Right lobe of liver (tissue), 6 donors: ENCODE measurements at places on chromosomes 1 and 21. TPM values are rescaled to one million over a fixed set of nuclear protein-coding genes. Genes with fewer than 3 reads are reported as not detected.

DNA sequence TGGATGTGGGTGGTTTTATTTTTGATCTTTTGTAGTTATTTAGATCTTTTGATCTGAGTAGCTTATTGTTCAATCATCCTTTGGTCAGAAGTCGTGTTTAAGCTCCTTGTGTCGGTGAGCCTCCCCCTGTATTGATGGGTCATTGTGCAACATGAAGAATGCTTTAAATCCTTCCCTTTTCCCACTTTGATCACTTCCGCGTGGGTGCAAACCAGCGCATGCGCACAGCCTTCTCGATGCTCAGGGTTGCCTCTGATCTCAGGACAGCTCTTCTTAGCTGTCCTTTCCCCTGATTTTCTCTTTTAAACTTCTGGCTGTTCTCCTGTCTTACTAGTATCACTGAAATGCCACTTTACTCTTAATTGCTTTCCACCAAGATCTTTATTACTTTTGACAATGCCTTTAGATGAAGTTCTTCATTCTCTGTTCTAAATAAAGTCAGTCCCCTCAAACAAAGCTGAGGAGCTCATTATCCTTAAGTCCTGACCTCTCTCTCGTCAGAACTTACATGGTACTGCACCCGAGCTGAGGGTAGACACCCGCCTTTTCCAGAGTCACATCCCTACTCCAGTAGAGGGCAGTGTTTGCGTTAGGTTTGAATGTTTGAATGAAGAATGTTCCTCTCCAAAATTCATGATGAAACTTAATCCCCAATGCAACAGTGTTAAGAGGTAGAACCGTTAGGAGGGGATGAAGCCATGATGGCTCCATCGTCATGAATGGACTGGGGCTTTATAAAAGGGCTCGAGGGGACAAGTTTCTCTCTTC lies 547.9 kb upstream of the TMPRSS15 start:
- DNase-seq: no peak

DNA sequence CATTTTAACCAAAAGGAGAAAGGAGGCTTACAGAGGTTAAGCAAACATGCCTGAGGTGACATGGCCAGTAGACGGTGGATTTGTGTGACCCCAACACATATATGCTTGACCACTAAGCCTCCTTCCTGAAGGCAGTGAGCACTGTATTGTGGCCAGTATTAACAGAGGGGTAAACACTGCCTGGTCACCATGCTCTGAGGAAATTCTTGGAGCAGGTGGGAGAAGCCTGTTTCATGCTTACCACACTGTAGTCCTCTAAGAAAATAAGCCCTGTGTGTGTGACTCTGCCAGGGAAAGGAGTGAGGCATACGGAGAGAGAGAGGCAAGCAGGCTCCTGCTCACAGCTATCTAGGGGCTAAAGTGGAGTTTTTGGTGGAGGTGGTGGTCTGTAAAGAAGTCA lies 102.7 kb downstream of the KCND3 start:
- no peak for DNase-seq

DNA sequence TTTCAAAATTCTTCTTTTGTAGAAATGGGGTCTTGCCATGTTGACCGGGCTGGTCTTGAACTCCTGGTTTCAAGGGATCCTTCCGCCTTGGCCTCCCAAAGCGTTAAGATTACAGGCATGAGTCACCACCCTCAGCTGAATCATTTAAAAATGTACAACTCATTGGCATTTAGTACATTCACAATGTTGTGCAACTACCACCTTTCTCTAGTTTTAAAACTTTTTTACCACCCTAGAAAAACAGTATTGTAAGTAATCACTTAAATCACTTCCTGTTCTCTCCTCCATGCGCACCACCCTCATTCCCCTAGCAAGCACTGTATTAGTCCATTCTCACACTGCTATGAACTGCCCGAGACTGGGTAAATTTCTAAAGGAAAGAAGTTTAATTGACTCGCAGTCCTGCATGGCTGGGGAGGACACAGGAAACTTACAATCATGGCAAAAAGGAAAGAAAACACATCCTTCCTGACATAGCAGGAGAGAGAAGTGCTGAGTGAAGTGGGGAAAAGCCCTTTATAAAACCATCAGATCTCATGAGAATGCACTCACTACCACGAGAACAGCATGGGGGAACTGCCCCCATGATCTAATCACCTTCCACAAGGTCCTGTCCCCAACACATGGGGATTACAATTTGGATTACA lies 14.4 kb upstream of the THEM5 start:
- DNase-seq: no peak

GRCh38 chr1:202589190-202589930 lies 120.9 kb downstream of the SYT2 start:
- peak; percentile 57 for DNase-seq

- DNase-seq: no peak
Measured at GRCh38 chr1:150525348-150525747, 9.8 kb downstream of the FALEC start.

DNA sequence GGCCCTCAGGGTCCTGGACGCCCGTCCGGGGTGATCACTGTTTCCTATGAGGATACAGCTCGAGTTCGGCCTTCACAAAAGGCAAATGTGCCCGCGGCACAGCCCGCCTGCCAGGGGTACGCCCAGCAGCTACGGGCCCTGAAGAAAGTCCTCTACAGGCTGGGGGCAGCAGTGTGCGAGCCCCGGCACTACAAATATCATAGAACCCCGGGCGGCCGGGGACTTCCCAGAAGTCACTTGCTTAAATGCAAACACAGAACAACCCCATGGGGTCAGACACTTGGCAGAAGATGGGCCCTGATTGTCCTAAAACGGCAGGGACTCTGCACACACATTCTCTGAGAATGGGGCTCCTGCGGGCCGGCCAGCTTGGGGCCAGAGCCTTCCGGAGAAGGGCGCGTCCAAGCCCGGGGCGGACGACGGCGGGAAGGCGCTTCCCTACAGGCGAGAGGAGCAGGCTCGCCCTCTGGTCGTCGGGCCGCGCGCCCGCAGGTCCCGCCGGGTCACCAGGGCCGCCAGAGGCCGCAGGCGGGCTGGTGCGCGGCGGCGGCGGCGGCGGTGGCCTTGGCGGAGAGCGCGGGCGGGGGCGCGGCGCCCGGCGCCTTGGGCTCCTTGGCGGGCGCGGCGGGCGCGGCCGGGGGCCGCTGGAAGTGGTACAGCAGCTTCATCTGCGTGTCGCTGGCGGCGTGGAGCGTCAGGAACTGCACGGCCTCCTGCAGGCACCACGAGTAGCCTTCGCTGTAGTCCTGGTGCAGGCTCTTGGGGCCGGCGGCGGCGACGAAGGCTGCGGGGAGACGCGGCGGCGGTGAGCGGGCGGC lies 888 bp downstream of the HES5 start:
- DNase-seq: peak; percentile 83

Gene SEMA4A
- total RNA-seq: 1.3 TPM

Gene RNF223
- total RNA-seq: not detected

Gene IFNGR2
- 16.0 TPM for total RNA-seq
